ENCODE measurements at places on chromosomes 3 and 15.

GRCh38 chr3:194476784-194477183, 10.0 kb downstream of the ATP13A3 start:
- no peak for DNase-seq

DNA sequence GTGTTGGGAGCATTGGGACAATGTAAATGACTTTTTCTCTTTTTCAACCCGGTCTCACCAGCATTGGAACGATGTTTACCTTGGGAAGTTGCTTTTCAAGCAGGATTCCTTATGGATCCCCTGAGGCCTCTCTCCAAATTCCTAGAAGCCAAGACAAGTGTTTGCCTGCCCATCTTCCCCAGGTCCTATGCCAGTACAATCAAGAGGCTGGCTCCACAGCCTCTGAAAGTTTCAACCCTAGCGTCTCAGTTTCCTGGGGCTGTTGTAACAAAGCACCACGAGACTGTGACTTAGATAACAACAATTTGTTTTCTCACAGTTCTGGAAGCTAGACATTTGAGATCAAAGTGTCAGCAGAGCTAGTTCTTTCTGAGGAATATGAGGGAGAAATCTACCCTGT, 347.2 kb upstream of the UMPS start:
- DNase-seq: no peak

GRCh38 chr15:101013769-101014675, 94.9 kb downstream of the LRRK1 start:
- no peak for DNase-seq

DNA sequence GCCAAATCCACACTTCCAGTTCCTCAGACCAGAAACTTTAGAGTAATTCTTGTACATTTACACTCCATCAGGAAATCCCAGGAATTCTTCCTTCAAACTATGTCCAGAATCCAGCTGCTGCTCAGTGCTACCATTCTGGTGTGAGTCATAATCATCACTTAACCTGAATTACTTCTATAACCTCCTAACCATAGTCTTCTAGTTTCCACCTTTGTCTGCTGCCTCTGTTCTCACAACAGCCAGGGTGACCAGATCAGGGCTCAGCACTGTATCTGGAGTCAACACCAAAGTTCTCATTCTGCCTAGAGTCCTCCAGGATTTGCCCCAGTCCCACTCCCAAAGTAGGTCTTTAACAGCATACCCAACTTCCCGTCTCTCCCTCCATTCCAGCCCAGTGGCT, 3.4 kb downstream of the CLDND1 start:
- DNase-seq: no peak

DNA sequence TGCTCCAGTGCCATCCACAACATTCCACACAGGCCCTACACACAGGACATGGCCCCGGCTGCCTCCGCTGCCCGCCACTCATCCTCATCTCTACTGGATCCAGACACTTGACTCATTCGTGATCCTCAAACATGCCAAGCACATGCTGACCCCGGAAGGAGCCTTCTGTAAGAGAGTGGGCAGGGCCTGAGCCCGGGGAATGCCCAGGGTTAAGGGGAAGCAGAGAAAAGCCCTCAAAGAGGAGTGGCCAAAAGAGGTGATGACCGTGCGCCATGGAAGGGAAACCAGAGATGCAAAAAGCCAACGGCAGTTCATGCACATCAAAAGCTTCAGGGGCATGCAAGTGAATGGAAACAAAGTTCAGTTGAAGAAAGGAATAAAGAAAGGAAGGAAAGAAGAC, 46.1 kb downstream of the RFTN1 start:
- DNase-seq: peak; percentile 48

DNA sequence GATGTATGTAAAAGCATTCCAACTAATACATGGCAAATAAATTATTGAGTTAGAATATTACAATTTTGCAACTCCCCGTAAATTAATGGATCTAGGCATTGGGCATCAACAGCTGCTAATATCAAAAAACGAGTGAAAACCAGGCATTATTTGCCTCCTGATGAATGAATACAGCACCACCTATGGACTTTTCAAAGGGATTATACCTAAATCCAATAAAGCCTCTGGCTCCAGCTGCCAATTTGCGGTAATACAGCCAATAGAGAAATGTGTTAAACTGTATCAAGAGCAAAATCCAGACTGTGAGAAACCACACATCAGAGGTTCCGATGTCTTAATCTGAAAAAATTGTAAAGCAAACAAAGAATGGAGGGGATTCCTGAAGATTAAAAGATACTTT, 16.3 kb upstream of the A4GNT start:
- DNase-seq: no peak

- DNase-seq: no peak
These were observed 17.4 kb downstream of the PDIA5 start for GRCh38 chr3:123084192-123084591.

DNA sequence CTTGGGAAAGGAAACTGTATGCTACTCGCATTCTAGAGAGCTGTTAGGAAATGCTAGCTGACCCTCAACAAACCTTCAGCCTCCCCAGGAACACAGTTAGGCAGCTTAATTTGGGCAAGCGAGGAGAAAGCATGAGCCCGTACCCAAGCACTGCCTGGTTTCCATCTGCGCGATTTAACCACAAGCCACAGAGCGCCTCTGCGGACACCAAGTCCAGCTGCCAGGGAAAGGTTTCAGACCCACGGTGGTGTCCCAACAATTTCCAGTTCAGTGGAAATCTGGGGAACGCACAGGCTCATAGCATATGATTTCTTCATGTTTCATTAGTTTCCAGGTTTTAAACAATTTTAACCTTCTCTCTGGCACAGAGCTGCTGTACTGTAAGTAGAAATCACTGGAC, 617.6 kb downstream of the FHIT start:
- no peak for DNase-seq

- DNase-seq: no peak
These were observed 336.3 kb upstream of the CFAP20DC start for GRCh38 chr3:59386165-59386564.

DNA sequence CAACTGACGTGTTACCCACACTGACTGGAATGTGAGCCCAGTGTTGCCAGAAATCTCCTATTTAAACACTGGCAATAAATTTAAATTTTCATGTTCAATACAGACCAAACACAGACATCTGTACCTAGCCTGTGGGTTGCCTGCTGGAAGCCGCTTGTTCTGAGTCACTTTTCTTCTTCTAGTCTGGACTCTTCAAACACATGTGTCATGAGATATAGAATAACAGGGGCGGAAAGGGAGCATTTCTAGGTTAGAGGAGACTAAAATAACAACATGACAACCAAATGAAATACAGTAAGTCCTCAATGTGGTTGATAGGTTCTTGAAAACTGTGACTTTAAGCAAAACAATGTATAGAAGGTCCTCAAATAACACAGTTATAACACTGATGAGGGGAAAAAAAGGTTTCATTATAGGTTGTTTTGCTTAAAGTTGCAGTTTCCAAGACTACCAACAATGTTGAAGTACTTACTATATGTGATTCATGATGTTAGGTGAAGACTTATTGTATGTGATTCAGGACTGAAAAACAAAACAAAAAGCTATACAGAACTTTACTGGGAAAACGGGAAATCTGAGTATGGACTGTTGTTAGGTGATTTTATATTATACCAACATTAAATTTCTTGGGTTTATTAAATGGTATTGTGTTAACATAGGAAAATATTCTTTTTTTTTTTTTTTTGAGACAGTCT, 63.1 kb downstream of the PRKAR2A start:
- no peak for DNase-seq
